ENCODE measurements at places on chromosomes 12 and 14. TPM values are rescaled to one million over a fixed set of nuclear protein-coding genes. Genes with fewer than 3 reads are reported as not detected.

Gene FSCB
- 0.12 TPM for total RNA-seq

Gene RNF212B
- not detected for total RNA-seq

Gene ITGA7
- 4.4 TPM for total RNA-seq

Gene ZNF891
- 0.98 TPM for total RNA-seq

Gene HOXC11
- total RNA-seq: 0.84 TPM

Gene KMT2D
- 41.9 TPM for total RNA-seq

Gene RNASE2
- not detected for total RNA-seq

Gene NINJ2
- total RNA-seq: not detected

Gene RPL10L
- total RNA-seq: not detected

Gene KRT72
- not detected for total RNA-seq

Gene RGS6
- not detected for total RNA-seq

Gene B3GNT4
- 4.0 TPM for total RNA-seq

Gene CLIP1
- total RNA-seq: 46.4 TPM

Gene INHBE
- total RNA-seq: not detected

Gene HOXC12
- total RNA-seq: 0.33 TPM

Gene TCTN2
- 13.9 TPM for total RNA-seq

Gene SLC7A8
- total RNA-seq: 3.8 TPM

Gene GEMIN2
- 48.1 TPM for total RNA-seq

Gene BCAT1
- total RNA-seq: not detected

Gene PTPRR
- 3.1 TPM for total RNA-seq

Gene LRRK2
- total RNA-seq: not detected

Gene GATC
- total RNA-seq: 33.8 TPM

Gene SDR9C7
- not detected for total RNA-seq

Gene NEUROD4
- not detected for total RNA-seq

Gene SCN8A
- total RNA-seq: 12.7 TPM

Gene HECTD1
- total RNA-seq: 214 TPM

Gene PTPRO
- total RNA-seq: not detected

Gene ANAPC7
- total RNA-seq: 112 TPM

Gene TMEM63C
- total RNA-seq: 4.0 TPM

Gene ZC2HC1C
- 9.5 TPM for total RNA-seq

Gene RFX4
- not detected for total RNA-seq

Gene ATP5MC2
- 244 TPM for total RNA-seq

Gene AKAP6
- 1.5 TPM for total RNA-seq

Gene FOXA1
- 249 TPM for total RNA-seq

Gene FKBP4
- total RNA-seq: 188 TPM
